ENCODE measurements at places on chromosomes 7 and 10.
A peak's percentile ranks its signal among the peaks of the same experiment; 100 is the strongest.

GRCh38 chr7:121107923-121108498 is 119.5 kb downstream of the CPED1 start:
- DNase-seq, result peak; percentile 81

- DNase-seq, result peak; percentile 59
Measured at GRCh38 chr10:99742254-99742653, 10.2 kb downstream of the CUTC start.

DNA sequence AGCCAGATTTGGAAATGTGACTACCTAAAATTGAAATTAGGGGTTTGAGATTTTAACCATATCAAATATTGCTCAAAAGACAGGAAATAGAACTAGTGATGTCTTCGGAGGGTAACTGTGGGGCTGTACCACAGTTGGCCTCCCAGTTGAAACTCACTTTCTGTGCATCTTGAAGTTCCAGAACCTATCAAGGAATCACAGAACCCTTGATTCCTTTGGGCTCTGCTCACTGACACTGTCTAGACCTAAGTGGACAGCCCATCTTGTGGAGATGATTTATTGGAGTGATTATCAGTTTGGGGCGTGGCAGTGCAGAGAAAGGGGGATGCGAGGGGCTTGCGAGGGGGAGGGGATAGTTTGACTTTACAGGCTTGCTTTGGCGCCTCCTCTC is 134.2 kb upstream of the GJD4 start:
- DNase-seq, result no peak

- peak; percentile 95 for DNase-seq
Measured at GRCh38 chr10:59894114-59894513, 12.2 kb downstream of the CCDC6 start.

Measured in GM23248 (cell line).